Left lung (tissue), 14 donors: ENCODE measurements at places on chromosomes 13 and 19. TPM values are rescaled to one million over a fixed set of nuclear protein-coding genes. Genes with fewer than 3 reads are reported as not detected.
A peak's percentile ranks its signal among the peaks of the same experiment; 100 is the strongest.

- H3K27ac ChIP-seq, result no peak overlapping the region
- no peaks in the 10 kb centered on the region for H3K36me3 ChIP-seq
- no peak overlapping the region for H3K4me3 ChIP-seq
- DNase-seq, result no peak
These were observed 137.4 kb downstream of the VWA8 start for GRCh38 chr13:41823476-41823875.

DNA sequence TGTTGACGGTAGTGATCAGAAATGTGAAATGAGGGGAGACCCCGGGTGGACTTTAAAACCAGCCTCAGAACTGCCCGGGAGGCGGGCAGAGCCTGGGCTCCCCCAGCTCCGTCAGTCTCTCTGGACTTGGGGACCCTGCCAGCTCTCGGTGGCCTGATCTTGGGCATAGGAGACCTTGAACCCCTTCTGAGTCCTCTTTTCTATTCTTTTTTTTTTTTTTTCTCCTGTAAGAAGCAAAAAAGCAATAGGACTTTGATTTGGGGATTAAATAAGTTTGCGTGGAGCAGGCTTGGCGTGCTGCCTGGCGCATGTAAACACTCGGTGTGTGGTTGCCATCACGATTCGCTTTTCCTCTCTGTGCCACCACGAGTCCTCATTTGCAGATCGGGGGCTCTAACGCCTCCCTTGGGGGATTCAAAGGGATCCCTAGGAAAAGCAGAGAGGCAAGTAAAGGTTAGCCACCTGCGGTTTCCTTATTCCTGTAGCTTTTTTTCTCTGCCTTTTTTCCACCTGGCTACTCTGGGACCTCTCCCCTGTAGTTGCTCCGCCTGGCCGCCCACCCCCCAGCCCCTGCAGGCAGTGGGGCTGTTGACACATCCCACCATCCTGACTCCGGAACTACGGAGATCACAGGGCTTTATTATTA, 1.3 kb downstream of the SAFB start:
- H3K4me1 ChIP-seq, result peaks cover 49% of the 10 kb centered on the region
- H3K27ac ChIP-seq, result peak overlapping the region; percentile 96
- no peaks in the 10 kb centered on the region for H3K36me3 ChIP-seq
- H3K4me3 ChIP-seq, result peak overlapping the region; percentile 94
- H3K27me3 ChIP-seq, result no peaks in the 10 kb centered on the region

DNA sequence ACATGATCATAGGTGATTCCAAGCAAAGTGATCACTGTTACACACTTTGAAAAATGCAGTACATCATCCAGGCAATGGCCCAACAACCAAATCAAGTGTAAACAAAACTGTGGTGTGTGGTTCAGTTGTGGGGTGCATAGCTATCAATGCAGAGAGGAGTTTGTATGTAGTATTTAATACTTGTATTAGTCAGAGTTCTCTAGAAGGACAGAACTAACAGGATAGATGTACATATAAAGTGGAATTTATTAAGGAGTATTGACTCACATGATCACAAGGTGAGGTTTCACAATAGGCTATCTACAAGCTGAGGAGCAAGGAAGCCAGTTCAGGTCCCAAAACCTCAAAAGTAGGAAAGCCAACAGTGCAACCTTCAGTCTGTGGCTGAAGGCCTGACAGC, 249.3 kb upstream of the HTR2A start:
- no peaks in the 10 kb centered on the region for H3K4me1 ChIP-seq
- H3K27ac ChIP-seq, result no peak overlapping the region
- H3K36me3 ChIP-seq, result no peaks in the 10 kb centered on the region
- H3K4me3 ChIP-seq, result no peak overlapping the region

DNA sequence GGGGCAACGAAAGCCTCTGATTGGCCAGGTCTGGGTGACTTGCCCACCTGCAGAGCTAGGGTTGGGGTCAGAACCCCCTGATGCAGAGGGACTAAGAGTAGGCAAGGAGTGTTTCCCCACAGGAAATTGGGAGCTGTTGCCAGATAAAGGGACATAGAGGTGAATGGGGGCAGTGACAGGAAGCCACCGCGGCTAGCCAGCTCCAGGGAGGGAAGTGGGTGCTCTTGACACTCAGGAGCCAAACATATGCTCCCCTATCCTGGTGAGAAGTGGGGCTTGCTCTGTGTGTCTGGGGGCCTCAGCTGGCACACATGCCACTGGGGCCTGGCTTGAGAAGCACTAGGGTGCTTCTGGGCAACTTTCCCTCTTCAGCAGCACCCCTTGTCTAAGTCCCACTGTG, 26.0 kb downstream of the WDR88 start:
- H3K27me3 ChIP-seq, result no peaks in the 10 kb centered on the region
- no peak overlapping the region for H3K27ac ChIP-seq
- H3K36me3 ChIP-seq, result no peaks in the 10 kb centered on the region
- no peak for DNase-seq
- no peak overlapping the region for H3K4me3 ChIP-seq

DNA sequence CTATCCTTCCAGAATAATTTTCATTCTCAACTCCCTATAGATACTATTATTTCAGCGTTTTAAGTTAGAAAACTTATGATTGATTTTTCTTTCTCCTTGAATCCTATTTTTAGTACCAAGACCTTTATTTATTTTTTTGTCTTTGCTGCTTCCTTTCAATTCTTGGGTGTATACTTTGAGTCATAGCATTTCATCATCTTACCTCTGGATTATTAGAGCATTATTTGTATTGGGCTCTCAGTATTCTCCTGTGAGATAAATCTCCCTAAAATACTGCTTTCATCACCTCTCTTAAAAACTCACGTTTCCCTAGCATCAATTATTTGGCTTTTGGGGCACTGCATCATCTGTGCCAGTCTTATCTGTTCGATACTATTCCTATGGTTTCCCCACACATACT, 222.8 kb downstream of the POSTN start:
- no peak overlapping the region for H3K4me3 ChIP-seq
- no peak overlapping the region for H3K27ac ChIP-seq

SIGLEC11 gene
- total RNA-seq, result 4.9 TPM

DNA sequence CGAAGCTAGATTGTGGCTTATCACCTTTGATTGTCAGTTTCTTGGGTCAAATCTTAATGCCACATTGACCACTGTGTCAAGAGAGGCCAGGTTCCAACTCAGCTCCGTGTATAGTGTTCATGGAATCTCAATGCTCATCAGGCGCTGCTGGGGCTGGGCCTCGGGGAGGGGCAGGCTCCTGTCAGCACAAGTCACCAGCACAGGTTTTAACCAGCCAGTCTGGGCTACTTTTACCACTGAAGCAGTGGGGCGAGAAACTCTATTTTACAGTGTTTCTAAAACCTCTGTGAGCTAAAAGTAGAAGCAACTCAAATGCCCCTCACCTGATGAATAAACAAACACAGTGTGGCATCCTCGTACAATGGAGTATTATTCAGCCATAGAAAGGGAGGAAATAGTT, 118.7 kb upstream of the GJB6 start:
- H3K36me3 ChIP-seq, result no peaks in the 10 kb centered on the region
- no peaks in the 10 kb centered on the region for H3K27me3 ChIP-seq
- H3K4me3 ChIP-seq, result no peak overlapping the region
- no peak overlapping the region for H3K27ac ChIP-seq

GRCh38 chr19:29385191-29385795, 140.5 kb upstream of the VSTM2B start:
- no peak overlapping the region for H3K27ac ChIP-seq
- no peak overlapping the region for H3K4me3 ChIP-seq
- no peaks in the 10 kb centered on the region for H3K4me1 ChIP-seq
- DNase-seq, result no peak
